Motor neuron (in vitro differentiated cells): ENCODE measurements at places on chromosomes 7 and 10. TPM values are rescaled to one million over a fixed set of nuclear protein-coding genes. Genes with fewer than 3 reads are reported as not detected.

DNA sequence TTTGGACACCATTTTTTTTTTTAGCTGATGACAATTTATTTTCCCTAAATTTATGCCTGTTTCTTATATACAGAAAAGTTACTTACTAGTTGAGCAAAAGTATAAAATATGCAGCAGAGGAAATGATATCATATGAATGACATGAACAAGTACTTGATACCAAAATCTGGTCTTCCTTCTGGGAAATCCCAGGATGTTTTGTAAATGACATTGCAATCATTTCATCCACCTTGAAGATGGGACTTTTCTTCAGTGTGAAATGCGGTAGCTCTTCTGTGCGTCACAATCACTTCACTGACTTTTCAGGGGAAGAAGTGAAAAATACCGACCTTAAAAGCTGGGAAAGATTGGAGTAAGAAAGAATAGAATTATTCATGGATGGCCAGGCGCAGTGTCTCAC is 23.8 kb downstream of the C1QL3 start:
- no peak for ATAC-seq

CPVL gene
- total RNA-seq = 14.8 and 16.8 TPM in 2 replicates

EPO gene
- not detected in 2 replicates for total RNA-seq

DNA sequence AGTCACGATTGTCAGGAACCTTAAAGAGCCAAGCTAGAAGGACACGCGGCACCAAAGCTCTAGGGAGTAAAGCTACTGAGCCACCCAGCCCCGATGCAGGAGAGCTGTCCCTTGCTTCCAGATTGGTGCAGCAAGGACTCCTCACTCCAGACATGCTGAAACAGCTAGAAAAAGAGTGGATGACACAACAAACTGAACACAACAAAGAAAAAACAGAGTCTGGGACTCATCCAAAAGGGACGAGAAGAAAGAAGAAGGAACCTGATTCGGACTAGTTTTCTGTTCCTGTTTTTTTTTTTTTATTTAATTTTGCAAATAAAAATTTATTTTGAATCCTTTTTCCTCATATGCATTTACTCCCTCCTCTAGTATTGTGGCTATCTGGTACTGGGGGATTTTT is 11.4 kb upstream of the HKDC1 start:
- no peak for ATAC-seq

- no peak for ATAC-seq
These were observed 24.7 kb downstream of the MICU1 start for GRCh38 chr10:72601144-72601543.

DNA sequence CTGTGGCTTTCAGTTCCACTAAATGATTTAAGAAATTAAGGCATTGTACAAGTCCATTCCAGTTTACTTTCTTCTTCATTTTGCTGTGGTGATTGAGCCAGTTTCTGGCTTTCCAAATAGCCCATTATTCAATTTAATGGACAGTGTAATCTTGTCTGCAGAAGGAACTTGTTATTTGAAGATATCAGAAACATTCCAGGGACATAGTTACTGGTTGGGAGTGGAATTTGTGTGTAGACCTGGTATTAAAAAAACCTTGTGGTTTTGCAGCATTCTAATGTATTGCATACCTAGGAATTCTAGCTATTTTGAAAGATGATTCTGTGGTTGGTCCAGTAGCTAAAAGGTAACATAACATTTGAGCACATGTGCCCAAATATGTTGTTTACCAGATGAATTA is 72.2 kb downstream of the MCU start:
- no peak for ATAC-seq

- peak; percentile 16 for ATAC-seq
These were observed 5.6 kb downstream of the CCSER2 start for GRCh38 chr10:84333864-84334451.

GTF2IRD1 gene
- total RNA-seq = 23.7 and 24.7 TPM in 2 replicates

MSMB gene
- total RNA-seq = not detected in 2 replicates

DNA sequence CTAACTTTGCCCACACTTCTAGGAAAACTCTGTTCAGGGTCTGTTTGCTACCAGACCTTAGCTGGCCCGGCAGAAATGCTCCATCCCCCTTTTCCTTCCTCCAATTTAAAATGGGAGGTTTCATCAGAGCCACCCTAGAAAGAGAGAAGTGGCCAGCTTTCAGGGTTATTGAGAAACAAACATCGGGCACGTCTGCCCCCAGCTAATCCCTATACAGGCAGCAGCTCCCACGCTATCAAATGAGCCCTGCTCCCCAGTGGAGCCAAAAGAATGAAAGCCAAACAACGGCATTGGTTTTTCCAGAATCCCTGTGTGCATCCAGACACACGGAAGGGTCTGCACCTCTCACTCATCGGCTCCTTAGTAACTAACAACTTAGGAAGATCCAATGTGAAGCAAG is 132.5 kb downstream of the GRID1 start:
- no peak for ATAC-seq

TSPAN33 gene
- 4.6 and 5.8 TPM in 2 replicates for total RNA-seq

RADIL gene
- 5.0 and 6.0 TPM in 2 replicates for total RNA-seq

- ATAC-seq = no peak
These were observed 1.1 kb upstream of the SLC25A13 start for GRCh38 chr7:96322847-96323461.

DNA sequence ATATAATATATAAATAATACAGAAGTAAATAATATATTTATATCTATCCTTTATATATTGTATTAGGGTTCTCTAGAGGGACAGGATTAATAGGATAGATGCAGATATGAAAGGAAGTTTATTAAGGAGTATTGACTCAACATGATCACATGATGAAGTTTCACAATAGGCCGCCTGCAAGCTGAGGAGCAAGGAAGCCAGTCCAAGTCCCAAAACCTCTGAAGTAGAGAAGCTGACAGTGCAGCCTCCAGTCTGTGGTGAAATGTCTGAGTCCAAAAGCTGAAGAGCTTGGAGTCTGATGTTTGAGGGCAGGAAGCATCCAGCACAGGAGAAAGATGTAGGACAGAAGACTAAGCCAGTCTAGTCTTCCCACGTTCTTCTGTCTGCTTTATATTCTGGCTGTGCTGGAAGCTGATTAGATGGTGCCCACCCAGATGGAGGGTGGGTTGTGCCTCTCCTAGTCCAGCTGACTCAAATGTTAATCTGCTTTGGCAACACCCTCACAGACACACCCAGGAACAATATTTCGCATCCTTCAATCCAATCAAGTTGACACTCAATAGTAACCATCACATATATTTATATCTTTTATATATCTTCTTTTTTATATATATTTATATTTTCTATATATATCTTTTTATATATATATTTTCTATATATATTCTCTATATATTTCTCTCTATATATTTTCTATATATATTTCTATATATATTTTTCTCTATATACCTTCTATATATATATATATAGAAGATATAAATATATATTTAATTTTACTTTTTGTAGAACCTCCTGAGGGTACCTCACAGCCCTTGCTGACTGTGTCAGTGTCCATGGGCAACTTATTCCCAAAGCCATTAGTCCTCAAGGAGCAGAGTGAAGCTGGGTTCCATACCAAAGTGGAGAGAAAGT is 24.6 kb upstream of the AKR1B10 start:
- ATAC-seq = no peak

CACNB2 gene
- 24.1 and 26.8 TPM in 2 replicates for total RNA-seq

DNA sequence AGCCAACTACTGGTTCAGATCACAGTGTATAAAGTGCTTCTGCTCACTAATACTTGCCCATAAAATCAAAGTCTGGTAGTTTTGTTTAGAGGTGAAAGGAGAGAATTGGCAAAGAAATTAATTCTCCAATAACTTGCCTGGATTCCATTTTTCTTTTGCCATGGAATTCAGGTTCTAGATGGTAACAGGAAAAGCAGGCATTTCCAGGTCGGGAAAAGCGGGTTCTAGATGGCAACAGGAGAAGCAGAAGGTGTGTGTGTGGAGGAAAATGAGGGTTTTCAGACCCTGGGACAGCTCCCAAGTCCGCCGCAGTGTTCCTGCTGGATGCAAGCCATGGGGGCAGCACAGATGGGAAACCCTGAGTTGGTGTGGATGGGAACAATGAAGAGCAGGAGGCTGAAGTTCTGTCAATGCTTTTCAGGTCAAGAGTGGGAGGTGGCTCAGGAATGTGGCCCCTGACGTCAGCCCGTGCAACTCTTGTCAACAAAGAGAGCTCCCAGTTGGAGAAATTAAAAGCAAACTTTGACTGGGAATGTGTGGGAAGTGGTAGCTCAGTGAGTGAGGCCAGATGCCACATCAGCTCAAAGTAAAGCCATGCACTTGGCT is 696.7 kb downstream of the LRMDA start:
- ATAC-seq = no peak

GRCh38 chr7:134954197-134955082 is 31.9 kb upstream of the AGBL3 start:
- no peak for ATAC-seq

GRCh38 chr10:85612378-85612775 is 754.2 kb downstream of the GRID1 start:
- ATAC-seq = no peak

CYP2C8 gene
- 0.33 and 0.63 TPM in 2 replicates for total RNA-seq

DNA sequence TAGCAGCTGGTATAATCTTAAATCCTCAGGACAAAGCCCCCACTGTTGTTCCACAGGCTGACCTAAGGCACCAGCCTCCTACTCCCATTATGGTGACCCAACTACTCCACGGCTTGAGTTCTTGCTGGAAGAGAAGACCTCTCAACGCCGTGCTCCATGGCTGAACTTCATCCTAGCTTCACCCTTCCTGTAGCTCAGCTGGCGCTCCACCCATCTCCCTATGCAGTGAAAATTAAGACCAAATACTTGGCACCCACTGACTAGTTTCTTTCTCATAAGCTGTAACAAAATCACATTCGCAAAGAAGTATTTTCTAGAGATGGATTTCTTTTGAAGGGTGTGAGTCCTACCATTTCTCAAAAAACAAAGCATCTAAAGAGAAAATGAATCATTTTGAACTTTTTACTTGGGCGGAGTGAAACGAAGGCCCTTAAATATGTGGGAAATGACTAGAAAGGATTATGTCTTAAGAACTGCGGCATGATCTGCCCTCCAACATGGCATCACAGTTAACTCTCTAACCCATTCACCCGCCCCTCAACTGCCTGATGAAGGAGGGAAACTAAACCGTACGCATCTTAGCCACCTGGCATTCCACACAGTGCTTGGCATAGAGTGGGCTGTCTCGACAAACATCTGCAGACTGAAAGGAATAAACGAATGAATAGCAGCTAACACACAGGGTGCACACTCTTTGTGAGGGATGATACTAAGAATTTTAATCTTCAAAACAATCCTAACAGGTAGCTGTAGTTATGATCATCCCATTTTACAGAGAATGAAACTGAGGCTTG is 32.7 kb downstream of the GFRA1 start:
- peak; percentile 32 for ATAC-seq

GRCh38 chr10:110364531-110364937 is 59.8 kb upstream of the SMNDC1 start:
- no peak for ATAC-seq

NSUN5 gene
- total RNA-seq = 25.3 and 27.1 TPM in 2 replicates

- ATAC-seq = no peak
These were observed 452.1 kb downstream of the NXPH1 start for GRCh38 chr7:8885480-8886000.

- no peak for ATAC-seq
These were observed 25.9 kb upstream of the GTPBP4 start for GRCh38 chr10:962342-962741.

PRPS1L1 gene
- 0.26 TPM in 1 of 2 replicates, not detected in the other for total RNA-seq

DNA sequence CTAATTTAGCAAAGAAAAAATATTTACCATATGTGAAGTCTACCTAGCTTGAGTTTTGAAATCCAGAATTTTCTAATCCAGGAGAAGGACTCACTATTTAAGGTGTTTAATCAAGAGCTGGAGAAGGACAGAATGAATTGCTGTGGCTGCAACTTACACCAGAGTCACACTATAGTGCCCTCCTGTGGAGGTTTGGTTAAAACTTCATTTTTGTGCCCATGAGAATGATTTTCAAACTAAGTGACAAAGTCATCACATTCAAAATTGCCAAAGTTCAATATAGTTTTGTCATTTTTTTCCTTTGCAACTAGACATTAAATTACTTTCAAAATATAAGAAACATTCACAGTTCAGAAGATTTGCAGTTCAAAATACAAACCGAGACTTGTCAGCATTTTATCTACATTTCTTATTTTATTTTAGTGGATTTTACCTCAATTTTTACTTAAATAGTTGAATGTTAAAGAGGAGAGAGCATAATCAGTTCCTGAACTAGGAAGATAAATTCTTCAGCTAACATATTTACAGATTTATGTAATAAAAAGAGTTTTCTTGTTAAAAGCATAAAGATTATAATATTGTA is 70.7 kb downstream of the CABCOCO1 start:
- ATAC-seq = peak; percentile 27

GRCh38 chr7:66537876-66538275 is 90.8 kb upstream of the KCTD7 start:
- no peak for ATAC-seq

DNA sequence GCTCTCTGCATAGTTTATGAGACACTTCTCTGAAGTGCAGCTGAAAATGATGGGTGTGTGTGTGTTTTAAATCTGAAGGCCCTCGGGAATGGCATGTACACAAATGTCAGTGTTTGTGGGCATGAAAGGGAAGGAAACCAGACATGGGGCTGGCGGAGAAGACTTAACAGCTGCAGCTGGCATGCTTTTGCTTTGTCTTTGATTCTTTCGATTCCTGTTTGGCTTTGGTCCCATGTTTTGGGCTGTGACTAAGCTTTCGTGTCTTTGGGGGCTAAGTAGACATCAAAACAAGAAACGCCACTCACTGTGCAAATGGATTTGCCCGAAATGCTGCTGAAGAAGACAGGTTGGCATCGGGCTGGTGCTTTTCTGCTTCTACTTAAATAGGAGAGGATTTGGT is 179.3 kb downstream of the PFKFB3 start:
- ATAC-seq = no peak

DNA sequence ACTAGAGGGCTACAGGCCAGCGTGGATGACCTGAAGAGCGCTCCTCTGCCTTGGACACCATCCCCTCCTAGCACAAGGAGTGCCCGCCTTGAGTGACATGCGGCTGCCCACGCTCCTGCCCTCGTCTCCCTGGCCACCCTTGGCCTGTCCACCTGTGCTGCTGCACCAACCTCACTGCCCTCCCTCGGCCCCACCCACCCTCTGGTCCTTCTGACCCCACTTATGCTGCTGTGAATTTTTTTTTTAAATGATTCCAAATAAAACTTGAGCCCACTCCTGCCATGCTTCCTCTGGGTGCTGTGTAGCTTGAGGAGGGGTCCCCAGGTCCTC is 4.5 kb downstream of the SNCG start:
- ATAC-seq = no peak

GRCh38 chr7:39631736-39632308 is 8.4 kb downstream of the RALA start:
- ATAC-seq = no peak

- no peak for ATAC-seq
These were observed 73.8 kb downstream of the OAT start for GRCh38 chr10:124344931-124345330.

CPA2 gene
- 0.67 and 0.78 TPM in 2 replicates for total RNA-seq

DNA sequence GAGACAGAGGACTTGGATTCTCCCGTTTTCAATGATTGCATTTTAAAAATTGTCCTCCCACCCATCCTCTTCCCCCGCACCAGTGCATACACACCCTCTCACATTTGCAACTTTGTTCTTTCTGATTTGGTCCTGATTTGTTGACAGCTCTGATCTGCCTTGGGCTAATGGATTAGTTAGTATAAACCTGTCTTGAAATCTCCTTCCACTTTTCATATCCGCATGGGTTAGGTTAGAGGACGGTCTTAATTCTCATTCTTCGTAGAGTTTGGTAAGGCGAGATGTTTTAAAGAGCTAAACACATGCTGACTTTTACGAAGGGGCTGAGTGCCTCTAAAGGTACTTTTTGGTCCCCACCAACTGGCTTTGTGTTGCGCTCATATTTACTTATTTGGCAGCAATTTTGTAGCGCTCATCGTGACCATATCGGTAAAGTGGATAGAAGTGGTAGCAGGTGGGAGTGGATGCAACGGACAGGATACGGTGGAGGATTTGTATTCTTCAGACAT is 1.1 kb downstream of the AHR start:
- ATAC-seq = peak; percentile 29

OR2A1 gene
- 0.62 and 1.1 TPM in 2 replicates for total RNA-seq

GNAT3 gene
- total RNA-seq = not detected in 2 replicates
